Neural crest cell (in vitro differentiated cells): ENCODE measurements at places on chromosomes 4 and X. TPM values are rescaled to one million over a fixed set of nuclear protein-coding genes. Genes with fewer than 3 reads are reported as not detected.

DNA sequence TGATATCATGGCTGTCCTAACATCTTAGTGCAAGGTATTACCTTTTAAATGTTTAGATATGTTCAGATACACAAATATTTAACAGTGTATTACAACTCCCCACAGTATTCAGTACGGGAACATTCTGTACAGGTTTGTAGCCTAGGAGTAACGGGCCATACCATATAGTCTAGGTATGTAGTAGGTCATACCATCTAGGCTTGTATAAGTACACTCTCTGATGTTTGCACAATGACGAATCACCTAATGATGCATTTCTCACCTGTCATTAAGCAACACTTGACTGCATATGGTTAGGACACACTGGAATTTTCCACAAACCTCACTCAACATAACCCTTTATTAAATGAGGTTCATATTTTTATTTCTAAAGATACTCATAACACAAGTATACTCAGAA, 67.7 kb downstream of the THOC2 start:
- DNase-seq = no peak
- H3K27me3 ChIP-seq = no peaks in the 10 kb centered on the region
- no peak overlapping the region for H3K27ac ChIP-seq
- no peaks in the 10 kb centered on the region for H3K4me1 ChIP-seq
- peaks cover 47% of the 10 kb centered on the region for H3K36me3 ChIP-seq
- no peak overlapping the region for H3K4me3 ChIP-seq

GRCh38 chrX:134244043-134244442, 7.1 kb downstream of the CCDC160 start:
- no peaks in the 10 kb centered on the region for H3K27me3 ChIP-seq
- H3K4me3 ChIP-seq = no peak overlapping the region
- peaks cover 59% of the 10 kb centered on the region for H3K4me1 ChIP-seq
- no peak for DNase-seq
- H3K36me3 ChIP-seq = peaks cover 4% of the 10 kb centered on the region
- H3K27ac ChIP-seq = no peak overlapping the region

TMPRSS11D gene
- not detected in 2 replicates for total RNA-seq

SPANXD gene
- total RNA-seq = not detected in 2 replicates

ADAD1 gene
- total RNA-seq = not detected in 2 replicates

DNA sequence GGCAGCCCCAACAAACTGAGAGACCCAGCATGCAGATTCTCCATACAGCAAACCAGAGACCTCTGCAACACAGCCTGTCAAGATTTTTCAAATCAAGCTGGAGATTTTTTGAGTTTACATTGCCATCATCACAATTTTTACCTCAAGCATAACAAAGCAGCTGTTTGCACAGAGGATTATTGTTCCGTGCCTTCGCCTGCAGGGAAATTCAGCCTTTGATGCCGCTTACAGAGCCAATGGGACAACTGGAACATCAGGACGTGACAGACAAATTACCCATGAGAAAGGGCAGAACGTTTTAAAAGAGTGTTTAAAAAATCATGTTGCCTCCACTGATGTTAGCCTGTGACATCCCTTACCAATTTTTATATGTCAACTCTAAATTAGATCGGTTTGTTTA, 363.7 kb downstream of the FBXW7 start:
- no peaks in the 10 kb centered on the region for H3K36me3 ChIP-seq
- H3K4me1 ChIP-seq = no peaks in the 10 kb centered on the region
- H3K27me3 ChIP-seq = peaks cover 8% of the 10 kb centered on the region
- H3K27ac ChIP-seq = no peak overlapping the region
- DNase-seq = no peak
- no peak overlapping the region for H3K4me3 ChIP-seq

FAM47E gene
- 1.4 and 1.6 TPM in 2 replicates for total RNA-seq

DNA sequence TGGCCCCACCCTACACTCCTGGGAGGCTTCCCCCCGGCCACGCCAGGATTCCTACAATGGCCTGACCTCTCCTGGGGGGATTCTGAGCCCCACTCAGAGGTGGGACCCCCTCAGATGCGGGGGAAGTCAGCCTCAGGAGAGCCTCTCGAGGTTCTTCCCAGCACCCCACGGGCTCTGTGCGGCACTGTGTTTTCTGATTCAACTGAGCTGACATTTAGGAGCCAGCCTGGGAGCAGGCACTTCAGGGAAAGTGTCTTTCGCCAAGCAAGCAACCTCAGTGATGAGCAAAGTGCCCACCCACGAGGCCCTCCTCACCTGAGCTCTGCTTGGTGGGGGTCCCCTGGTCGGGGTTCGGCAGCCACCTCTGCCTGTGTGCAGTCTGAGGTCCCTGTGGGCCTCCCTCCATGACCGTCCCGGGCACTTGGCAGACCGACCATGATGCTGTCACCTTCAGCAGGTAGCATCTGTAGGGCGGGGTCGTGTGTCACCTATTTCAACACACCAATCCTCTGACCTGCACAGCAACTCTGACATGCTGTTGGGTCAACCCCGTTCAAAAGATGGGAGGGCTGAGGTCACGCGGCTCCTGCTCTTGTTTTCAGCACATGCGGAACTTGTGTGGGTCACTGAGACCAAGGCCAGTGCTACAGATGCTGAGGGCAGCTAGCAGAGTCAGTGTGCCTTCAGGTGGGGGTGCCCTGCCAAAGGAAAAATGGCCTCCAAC, 46.2 kb downstream of the ADRA2C start:
- peaks cover 12% of the 10 kb centered on the region for H3K4me1 ChIP-seq
- H3K27ac ChIP-seq = no peak overlapping the region
- DNase-seq = no peak

- no peaks in the 10 kb centered on the region for H3K27me3 ChIP-seq
- no peak overlapping the region for H3K4me3 ChIP-seq
- DNase-seq = no peak
- peaks cover 3% of the 10 kb centered on the region for H3K36me3 ChIP-seq
These were observed 41.6 kb downstream of the AR start for GRCh38 chrX:67585401-67585800.

DNA sequence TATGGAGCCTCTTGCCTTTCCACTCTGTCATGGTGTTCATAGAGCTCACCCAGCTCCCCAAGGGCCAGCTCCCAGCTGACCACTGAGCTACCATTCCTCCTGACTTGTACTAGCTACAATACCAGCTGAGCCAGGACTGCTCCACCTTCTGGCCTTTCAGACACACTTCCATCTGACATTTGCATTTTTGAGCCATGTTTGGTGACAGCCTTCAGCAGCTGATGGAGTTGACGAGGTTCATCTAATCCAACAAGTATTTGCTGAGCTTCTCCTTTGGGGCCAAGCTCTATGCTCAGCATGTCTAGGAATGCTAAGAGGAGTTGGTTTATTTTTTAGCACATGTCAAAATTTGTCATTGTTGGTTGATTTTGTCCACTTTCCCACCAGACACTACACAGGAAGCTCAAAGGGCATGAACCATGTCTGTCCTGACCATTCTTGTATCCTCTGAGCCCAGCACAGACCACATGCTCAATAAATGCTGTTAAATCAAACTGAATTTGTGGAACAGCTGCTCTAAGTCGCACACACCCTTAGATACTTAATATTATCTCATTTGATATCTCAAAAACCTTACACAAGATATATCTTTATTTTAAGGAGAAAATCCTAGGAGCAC, 142.6 kb upstream of the PPARGC1A start:
- H3K4me3 ChIP-seq = no peak overlapping the region
- no peak for DNase-seq
- H3K36me3 ChIP-seq = no peaks in the 10 kb centered on the region
- H3K27ac ChIP-seq = no peak overlapping the region

GRCh38 chr4:24794916-24795665, at the start of gene SOD3:
SOD3 (plus strand) TSS chr4:24795573; CDS start chr4:24799522, 3,949 bp downstream.
- H3K27ac ChIP-seq = peak within 1 kb of the TSS; percentile 90
- peak; percentile 39 for DNase-seq

GRCh38 chr4:27886120-27886519, 1025.5 kb downstream of the STIM2 start:
- H3K27ac ChIP-seq = no peak overlapping the region
- DNase-seq = no peak
- no peaks in the 10 kb centered on the region for H3K27me3 ChIP-seq
- H3K36me3 ChIP-seq = no peaks in the 10 kb centered on the region

KIT gene
- total RNA-seq = 14.5 and 18.7 TPM in 2 replicates

DNA sequence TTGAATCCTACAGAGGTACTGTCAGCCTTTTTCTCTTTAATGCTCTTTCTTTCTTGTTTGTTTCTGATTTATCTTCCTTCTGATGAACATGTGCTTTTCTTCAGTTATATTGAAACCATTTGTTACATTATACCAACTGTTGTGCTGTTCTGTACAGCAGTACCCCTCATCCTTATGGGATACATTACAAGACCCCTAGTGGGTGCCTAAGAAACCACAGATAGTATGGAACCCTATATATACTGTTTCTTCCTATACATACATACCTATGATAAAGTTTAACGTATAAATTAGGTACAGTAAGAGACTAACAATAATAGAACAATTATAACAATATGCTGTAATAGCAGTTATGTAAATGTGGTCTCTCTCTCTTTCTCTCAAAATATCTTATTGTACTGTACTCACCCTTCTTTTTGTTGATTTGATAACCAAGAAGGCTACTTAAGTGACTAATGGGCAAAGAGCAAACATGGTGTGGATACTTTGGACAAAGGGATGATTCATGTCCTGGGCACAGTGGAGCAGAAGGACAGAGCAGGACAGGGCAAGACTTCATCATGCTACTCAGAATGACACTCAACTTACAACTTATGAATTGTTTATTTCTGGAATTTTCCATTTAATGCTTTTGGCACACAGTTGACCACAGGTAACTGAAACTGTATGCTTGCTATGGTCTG, 10.7 kb upstream of the YIPF7 start:
- DNase-seq = no peak
- H3K27ac ChIP-seq = no peak overlapping the region
- no peaks in the 10 kb centered on the region for H3K36me3 ChIP-seq
- no peaks in the 10 kb centered on the region for H3K27me3 ChIP-seq
- no peak overlapping the region for H3K4me3 ChIP-seq

MGAT4D gene
- total RNA-seq = not detected in 2 replicates

MAGEA9B gene
- total RNA-seq = not detected in 2 replicates

- H3K27me3 ChIP-seq = no peaks in the 10 kb centered on the region
- H3K36me3 ChIP-seq = no peaks in the 10 kb centered on the region
- peaks cover 11% of the 10 kb centered on the region for H3K4me1 ChIP-seq
These were observed 8.0 kb upstream of the DHRSX start for GRCh38 chrX:2508648-2509335.

GRCh38 chrX:5490786-5491563, 737.7 kb downstream of the NLGN4X start:
- H3K27me3 ChIP-seq = no peaks in the 10 kb centered on the region
- H3K36me3 ChIP-seq = no peaks in the 10 kb centered on the region
- no peaks in the 10 kb centered on the region for H3K4me1 ChIP-seq
- DNase-seq = no peak
- H3K4me3 ChIP-seq = no peak overlapping the region

NR0B1 gene
- not detected in 2 replicates for total RNA-seq

ESX1 gene
- not detected in 2 replicates for total RNA-seq
